ENCODE measurements at places on chromosomes 6 and 20. TPM values are rescaled to one million over a fixed set of nuclear protein-coding genes. Genes with fewer than 3 reads are reported as not detected.

The MAPK13 gene
- total RNA-seq, result 8.1 TPM

The PRSS35 gene
- 9.7 TPM for total RNA-seq

The HLA-DQB2 gene
- total RNA-seq, result not detected

The CASS4 gene
- total RNA-seq, result 0.09 TPM

The SLC22A7 gene
- total RNA-seq, result not detected

The SLC35D3 gene
- total RNA-seq, result not detected

The PPIL6 gene
- 6.9 TPM for total RNA-seq

The RNF182 gene
- 0.28 TPM for total RNA-seq

The PAK1IP1 gene
- 14.1 TPM for total RNA-seq

The F13A1 gene
- total RNA-seq, result not detected

The KCNK5 gene
- total RNA-seq, result not detected

The KCNK15 gene
- 0.28 TPM for total RNA-seq

The BMP2 gene
- total RNA-seq, result 8.8 TPM

The GPLD1 gene
- total RNA-seq, result 0.14 TPM

The SLC17A1 gene
- total RNA-seq, result not detected

The MYB gene
- total RNA-seq, result 0.14 TPM

The SIRPG gene
- not detected for total RNA-seq

The HLA-DPA1 gene
- 2.8 TPM for total RNA-seq

The AVP gene
- not detected for total RNA-seq

The GRIK2 gene
- total RNA-seq, result 3.5 TPM

The PIM1 gene
- 44.7 TPM for total RNA-seq

The SLC17A9 gene
- 9.4 TPM for total RNA-seq

The LST1 gene
- total RNA-seq, result not detected

The IPCEF1 gene
- 0.43 TPM for total RNA-seq

The PRPH2 gene
- 1.8 TPM for total RNA-seq

The RAET1L gene
- total RNA-seq, result not detected

The DNAH8 gene
- total RNA-seq, result 0.09 TPM

The FKBP1C gene
- total RNA-seq, result 0.57 TPM

The C20orf141 gene
- 0.37 TPM for total RNA-seq

The HLA-DRA gene
- not detected for total RNA-seq

Measured in smooth muscle cell of bladder (primary cell).